ENCODE measurements at places on chromosomes 1 and 21.

GRCh38 chr1:166839600-166840308, 479 bp downstream of the POGK start:
- no peak for DNase-seq

DNA sequence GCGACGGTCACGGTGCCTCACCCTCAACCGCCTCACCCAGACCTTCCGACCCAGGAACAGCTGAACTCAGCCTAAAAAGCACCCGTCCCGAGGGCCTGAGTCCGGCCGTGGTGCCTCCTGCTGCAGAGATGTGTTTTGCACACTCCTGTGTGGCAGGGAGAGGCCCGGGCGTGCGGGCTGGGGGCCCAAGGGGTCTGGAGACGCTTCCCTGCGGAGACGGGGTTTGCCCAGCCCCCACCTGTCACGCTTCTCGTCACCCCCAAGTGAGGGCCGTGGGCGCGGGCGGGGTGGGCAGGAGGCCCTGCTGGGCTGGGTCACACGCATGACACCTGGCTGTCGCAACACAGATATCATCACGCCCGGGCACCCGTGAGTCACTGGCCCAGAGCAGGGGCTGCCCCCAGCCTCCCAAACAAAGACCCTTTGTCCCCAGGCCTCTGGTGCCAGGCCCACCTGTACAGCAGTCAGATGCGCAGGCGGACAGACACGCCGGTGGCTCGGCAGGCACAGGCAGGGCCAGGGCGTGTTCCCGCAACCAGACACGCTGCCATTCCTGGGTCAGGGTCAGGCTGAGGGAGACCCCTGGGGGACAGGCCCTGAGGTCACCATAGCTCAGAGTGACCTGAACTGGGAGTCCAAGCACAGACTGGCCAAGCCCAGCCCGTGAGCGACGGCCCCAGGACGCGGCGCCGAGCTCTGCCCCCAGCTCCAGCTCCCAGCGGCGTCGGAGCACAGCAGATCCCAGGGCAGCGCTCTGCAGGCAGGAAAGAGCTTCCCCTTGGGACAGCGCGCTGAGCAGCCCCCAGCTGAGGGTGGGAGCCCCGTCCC, 6.1 kb downstream of the B3GALT6 start:
- no peak for DNase-seq

DNA sequence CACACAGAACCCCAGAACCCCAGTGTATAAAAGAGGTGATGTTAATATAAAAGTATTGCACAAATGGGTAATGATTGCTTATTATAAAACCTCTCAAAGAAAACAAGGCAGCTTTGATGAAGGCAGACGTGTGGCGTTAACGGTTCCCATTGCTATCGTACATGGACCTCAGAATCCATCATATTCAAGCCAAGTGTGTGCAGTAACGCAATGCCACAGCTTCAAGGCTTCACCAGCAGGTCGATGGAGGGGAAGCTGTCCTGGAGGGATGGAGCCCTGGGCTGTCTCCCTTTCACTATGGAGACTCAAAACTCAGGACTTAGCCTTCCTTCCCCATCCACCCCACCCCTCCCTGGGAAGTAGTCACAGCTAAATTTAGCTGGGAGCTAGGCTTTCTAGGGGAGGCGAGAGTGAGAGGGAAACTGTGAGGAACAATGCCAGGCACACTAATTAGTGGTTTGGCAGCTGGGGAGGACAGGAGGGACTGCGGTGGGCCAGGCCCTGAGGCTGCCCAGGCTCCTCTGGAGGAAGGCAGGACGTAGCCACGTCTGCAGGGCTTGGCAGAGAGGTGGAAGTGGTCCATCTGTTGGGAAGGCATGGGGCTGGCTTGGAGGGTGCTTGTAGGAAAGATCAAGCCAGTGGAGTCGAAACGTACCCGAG, 121.2 kb downstream of the HMGB4 start:
- no peak for DNase-seq

DNA sequence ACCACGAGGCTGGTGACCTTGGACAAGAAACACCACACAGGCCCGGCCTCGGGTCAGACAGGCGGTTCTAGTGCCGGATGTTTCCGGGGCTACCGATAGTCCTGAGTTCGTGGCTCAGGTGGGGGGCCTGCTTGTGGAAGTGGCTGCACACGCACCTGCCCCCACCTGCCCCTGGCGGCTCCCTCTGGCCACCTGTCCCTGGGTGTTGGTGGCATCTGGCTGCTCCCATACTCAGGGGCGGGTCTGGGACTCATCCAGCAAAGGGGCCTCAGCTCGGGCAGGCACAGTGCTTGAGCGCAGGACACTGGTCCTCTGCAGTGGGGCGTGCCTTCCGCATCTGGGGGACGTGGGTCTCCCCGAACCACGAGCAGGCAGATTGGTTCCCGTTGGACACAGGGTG, 33.6 kb downstream of the TP73 start:
- DNase-seq = no peak

- no peak for DNase-seq
Measured at GRCh38 chr1:24735156-24735508, 10.1 kb upstream of the CLIC4 start.
